ENCODE measurements at places on chromosomes 13 and 19.

DNA sequence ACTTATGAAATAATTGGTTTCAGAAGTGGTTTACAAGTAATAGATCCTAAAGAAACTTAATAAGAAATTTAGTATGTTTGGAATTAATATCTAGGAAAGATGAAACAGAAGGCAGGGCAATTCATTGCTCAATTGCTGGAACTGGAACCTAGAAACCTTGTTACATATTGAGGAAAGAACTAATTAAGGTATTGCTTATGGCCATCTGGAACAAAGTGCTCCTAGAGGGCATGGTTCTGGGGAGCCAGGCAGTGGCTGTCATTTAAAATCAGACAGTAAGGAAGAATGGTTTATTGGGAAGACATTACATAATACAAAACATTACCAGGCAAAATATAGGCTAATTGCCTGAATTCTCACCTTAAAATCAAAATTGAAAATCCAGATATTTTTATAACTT lies 224.1 kb downstream of the SLITRK6 start:
- no peak for DNase-seq

DNA sequence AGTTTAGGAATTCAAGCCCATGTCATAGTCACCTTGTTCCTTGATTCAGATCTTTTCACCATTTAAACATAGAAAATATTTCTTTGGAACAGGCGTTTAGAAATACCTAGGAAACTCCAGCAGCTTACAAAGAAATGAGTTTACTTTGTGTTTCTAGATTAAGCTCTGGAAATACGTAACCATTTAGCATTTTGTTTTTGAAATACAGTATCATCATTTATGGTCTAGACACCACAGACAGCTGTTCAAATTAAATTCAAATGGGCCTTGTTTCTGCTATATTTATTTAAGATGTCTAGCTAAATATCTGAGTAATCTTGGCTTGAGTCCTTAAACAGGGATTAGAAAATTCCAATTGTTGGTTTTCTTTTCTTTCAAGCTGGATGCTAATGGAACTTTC lies 228.5 kb downstream of the NDFIP2 start:
- no peak for DNase-seq

DNA sequence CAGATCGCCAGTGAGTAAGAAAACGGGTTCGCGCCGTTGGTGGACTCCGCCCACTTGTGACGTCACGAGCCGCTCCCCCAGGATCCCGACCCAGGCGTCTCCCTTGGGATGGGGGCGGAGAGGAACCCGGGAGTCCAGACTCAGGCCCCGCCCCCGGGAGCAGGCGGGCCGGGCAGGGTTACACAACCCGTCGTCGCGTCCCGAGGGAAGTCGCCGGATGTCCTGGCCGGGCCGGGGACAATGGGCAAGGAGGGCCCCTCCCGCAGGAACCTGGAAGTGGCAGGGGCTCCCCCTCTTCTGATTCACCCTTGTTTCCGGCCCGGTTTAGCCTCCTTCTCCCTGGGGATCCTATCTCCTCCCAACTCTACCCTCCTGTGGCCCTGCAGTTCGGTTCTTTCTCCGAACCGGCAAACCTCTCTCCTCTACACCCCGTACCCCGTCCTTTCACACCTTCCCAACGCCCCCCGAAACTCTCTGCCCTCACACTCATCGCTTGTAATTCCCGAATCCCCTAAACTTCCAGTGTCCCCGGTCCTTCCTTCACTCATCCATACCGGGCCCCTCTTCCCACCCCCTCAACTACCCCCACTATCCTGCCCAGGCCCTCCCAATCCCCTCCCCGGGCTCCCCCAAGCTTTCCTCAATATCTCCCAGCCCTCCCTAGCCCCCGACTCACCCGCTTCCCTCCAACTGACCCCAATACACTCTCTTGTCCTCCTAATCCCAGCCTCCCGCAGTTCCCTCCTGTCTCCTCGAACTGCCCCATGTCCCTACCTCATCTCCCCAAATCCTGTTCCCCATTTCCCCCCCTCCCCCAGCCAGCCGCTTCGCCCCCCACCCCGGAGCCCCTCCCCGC lies 20.0 kb upstream of the ERCC1 start:
- peak; percentile 93 for DNase-seq

- DNase-seq: peak; percentile 18
Observed at GRCh38 chr19:46824890-46825730, 25.5 kb downstream of the AP2S1 start.

DNA sequence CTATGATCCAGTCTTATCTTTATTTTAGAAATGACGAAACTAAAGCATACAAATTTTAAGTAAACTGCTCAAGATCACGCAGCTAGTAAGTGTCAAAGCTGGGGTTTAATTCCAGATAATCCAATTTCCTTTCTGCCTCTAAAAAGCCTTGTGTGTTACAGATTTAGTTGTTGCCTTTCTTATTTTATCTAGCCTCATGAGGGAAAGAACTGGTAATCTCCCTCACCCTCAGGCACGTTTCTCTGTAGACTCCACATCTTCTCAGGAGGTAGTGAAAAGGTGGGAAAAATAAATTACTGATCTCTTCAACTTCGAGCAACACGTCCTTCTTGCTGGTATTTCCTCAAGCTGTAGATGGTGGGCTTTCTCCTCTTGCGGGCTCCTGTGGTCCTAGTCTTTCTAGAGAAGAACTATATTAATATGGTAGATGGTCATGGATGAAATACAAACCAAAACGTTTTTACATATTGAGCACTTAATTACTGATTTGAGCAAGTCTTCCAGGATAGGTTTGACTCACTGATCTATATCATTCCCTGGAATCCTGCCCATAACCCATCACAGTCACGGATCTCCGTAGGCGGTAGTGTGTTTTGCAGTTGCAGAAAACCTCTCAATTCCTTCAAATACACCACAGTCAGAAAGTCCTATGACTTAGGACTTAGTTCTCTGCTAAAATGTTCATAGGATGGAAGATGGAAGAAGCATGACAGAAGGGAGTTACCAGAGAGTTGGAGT lies 519.5 kb downstream of the DCT start:
- no peak for DNase-seq

GRCh38 chr19:21584537-21584936 lies 79.1 kb downstream of the ZNF429 start:
- no peak for DNase-seq

DNA sequence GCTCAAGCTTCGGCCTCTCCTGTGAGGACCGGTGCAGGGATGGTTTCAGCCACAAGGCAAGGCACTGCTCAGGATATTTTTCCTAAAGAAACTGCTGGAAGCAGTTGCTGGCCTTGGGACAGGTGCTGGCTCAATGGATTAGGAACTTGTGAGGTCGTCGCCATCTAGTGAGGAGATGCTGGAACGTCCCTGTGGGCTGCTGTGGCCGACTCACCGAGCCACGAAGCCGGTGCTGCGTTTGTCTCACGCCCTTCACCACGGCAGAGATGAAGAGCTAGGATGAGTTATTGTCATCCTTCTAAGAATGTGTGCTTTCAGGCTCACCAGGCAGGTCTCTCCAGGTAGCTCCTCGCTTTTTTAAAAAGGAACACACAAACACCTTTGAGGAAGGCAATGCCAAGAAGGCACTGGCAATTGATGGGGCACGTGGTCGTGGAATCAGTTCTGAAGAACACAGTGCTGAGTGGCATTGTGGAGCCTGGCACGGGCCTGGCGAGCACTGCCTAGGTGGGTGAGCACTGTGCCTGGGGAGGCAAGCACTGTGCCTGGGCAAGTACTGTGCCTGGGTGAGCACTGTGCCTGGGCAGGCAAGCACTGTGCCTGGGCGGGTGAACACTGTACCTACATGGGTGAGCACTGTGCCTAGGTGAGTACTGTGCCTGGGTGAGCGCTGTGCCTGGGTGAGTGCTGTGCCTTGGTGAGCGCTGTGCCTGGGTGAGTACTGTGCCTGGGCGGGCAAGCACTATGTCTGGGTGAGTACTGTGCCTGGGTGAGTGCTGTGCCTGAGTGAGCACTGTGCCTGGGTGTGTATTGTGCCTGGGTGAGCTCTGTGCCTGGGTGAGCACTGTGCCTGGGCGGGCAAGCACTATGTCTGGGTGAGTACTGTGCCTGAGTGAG lies 140.4 kb downstream of the TEX29 start:
- peak; percentile 42 for DNase-seq

GRCh38 chr13:110618780-110619179 lies 3.4 kb downstream of the NAXD start:
- DNase-seq: no peak

- DNase-seq: peak; percentile 29
Observed at GRCh38 chr19:55474269-55475265, 1.9 kb upstream of the ZNF628 start.

GRCh38 chr19:19587771-19588170 lies 30.7 kb downstream of the PBX4 start:
- DNase-seq: no peak

DNA sequence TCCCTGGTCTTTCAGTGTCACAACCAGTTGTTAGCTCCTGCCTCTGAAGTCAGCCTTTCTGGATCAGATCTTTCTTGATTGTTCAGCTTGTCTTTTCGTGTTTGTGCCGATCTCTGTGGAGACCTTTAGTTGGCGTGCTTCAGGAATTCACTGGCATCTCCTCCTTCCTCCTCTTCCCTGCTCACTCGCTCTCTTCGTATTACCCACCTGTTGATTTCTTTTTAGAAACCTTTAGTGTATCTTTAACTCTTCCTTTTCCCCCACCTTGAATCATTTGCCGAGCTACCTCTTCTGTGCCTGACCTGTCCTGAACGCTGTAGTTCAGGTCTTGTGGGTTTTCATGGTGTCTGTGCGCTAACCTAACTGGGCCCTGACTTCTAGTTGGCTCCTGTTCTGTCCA lies 64.0 kb upstream of the TEX29 start:
- DNase-seq: no peak

DNA sequence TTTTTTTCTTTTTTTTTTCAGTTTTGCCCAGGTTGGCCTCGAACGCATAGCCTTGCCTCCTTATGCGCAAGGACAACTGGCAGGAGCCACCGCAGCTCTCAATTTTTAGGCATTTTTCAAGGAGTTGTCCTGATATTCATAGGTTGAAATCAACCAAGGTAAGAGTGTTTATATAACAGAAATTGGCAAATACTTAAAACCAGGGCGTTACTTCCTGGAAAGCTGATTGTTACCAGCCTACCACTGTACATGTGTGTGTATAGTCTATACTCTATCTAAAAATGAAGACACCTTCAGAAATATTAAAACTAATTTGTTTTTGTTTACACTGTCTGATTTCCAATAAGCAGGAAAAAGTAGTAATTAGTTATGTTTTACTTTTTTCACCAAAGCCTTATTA lies 39.2 kb downstream of the GPC6 start:
- no peak for DNase-seq

- DNase-seq: no peak
Observed at GRCh38 chr13:100476963-100477362, 111.6 kb downstream of the GGACT start.

DNA sequence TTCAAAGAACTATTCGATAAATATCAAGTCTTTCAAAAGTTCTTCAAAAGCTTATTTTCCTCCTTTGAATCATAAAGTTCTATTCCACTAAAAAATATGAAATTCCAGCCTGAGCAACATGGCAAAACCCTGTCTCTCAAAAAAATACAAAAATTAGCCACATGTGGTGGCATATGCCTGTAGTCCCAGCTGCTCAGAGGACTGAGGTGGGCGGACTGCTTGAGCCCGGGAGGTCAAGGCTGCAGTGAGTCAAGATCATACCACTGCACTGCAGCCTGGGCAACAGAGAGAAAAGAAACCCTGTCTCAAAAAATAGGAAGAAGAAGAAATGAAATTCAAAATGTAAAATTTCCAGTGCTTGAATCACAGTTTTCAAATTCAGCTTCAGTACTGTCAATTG lies 24.6 kb downstream of the CAB39L start:
- DNase-seq: no peak

DNA sequence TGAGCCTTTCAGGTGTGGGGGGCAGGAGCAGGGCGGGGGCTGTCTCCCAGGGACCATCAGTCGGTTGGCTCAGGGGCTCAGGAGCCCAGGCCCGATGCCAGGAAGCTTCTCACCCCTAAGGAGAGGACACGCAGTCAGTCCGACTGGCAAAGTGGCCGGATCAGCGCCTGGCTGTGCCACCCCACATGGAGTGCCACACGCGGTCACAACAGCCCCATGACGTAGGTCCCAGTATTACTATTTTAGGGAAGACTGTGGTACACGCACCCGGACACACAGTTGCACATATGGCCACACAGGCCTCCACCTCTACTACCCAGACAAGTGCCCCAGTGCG lies 29.3 kb upstream of the GRTP1 start:
- no peak for DNase-seq

GRCh38 chr19:52942386-52943133 lies 19.3 kb upstream of the ZNF888 start:
- peak; percentile 75 for DNase-seq

DNA sequence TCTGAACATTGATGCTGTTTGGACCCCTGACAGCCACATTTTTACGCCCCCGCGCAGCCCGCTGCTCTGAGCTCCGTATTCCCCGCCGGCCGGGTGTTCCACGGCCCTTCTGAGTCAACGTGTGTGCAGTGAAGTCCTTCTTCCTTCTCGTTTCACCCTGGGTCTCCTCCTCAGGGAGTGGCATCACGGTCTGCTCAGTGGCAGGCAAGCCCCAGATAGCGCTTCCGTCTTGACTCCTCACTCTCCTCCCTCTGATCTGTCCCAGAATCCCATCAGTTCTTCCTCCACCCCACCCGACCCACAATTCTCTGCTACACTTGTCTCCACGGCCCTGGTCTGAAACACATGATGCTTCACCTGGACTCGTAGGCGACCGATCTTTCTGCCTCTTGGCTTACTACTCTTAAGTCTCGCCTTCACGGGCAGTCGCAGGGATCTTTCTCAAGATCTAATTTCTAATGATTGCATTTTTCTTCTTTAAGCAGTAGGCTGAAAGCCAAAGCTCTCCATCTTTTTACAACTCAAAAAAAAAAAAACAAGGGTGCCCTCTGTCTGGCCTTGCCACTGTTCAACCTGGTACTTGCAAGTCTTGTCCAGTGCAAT lies 33.9 kb downstream of the CCNE1 start:
- DNase-seq: peak; percentile 14

- DNase-seq: no peak
Observed at GRCh38 chr13:76314495-76314894, 571.7 kb downstream of the KCTD12 start.

DNA sequence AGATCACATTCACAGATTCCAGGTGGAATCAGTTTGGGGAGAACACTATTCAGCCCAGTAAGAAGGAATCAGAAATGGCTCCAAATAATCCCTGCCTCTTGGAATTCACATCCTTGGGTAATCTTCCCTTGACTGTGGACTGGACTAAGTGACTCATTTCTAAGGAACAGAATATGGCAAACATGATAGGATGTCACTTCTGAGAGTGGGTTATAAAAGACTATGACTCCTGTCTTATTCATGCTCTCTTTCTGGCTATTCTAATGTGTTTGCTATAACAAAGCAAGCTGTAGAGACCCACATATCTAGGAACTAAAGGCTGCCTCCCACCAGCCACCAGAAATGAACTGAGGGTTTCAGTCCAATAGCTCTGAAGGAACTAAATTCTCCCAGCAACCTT lies 37.8 kb downstream of the MBD3L2B start:
- no peak for DNase-seq

DNA sequence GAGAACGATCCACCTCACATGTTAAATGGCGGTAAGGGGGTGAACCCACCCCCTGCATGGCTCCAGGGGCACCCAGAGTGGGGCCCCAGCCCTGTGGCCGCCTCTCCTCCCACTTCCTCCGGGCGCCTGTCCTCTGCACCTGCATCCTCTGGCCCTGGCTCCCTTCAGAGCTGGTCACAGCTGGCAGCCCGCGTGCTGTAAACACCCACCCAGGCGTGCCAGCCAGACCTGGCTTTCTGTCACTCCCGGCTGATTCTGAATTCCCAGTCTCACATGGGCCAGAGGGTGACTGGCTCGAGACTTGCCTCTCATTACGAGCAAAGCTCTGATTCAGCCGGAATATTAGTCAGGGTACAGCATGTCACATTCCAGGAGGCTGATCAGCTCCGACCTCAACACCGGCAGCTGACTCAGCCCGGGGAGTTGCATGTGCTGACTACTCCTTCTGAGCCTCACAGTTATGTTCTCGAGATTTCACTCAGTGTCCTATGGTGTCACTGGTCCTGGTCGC lies 75.1 kb downstream of the GNG7 start:
- peak; percentile 96 for DNase-seq
